ENCODE measurements at places on chromosomes 16 and 17.
A peak's percentile ranks its signal among the peaks of the same experiment; 100 is the strongest.

DNA sequence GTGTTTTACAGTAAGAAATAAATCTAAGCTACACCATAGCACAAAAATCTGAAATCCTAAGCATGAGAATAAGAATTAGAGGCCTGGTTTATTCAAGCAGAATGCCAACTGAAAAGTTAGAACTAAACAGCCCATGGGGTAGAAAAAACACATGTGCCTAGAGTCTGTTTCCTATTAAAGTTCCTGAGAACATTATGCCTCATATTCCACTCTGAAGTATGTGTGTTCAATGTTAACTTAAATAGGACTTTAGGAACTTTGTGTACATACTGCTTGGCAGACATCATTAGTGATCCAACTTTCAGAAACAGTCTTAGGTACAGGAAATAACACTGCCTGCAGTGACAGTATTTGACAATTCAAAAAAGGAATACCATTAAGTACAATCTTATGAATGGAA lies 18.2 kb downstream of the HEATR6 start:
- no peak for DNase-seq

DNA sequence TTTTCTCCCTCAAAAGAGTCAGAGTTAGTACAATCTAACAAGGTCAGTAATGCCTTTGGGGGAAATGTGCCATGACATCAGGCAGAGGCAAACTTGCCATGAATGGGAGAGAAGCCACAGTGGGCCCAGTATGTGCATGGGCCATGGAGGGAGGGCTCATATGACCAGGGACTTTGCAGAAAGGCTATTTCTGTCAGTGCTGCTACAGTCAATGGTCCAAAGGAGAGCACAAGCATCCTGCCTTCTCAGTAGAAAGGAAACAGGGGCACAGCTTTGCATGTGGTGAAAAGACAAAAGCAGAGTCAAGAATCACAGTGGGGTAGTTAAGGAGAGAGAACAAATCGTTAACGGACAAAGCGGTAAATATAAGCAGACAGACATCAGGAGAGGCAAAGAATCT lies 11.2 kb upstream of the CORO6 start:
- DNase-seq, result no peak

- DNase-seq, result no peak
These were observed 70.0 kb upstream of the PMFBP1 start for GRCh38 chr16:72241930-72242329.

GRCh38 chr17:42472709-42473521 lies 14.2 kb downstream of the ATP6V0A1 start:
- no peak for DNase-seq

DNA sequence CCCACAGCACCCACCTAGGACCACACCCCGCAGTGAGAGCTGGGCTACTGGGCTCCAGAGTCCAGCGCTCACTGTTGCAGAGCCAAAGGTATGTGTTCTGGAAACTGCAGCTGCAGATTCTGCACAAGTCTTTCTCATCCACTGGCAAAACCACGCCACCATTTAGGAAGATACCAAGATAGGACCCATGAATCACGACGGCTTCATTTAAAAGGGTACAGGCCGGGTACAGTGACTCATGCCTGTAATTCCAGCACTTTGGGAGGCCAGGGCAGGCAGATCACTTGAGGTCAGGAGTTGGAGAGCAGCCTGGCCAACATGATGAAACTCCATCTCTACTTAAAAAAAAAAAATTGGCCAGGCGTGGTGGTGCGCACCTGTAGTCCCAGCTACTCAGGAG lies 18.8 kb downstream of the FOXF1 start:
- no peak for DNase-seq

- DNase-seq, result no peak
These were observed 14.7 kb downstream of the C16orf96 start for GRCh38 chr16:4570688-4571321.

DNA sequence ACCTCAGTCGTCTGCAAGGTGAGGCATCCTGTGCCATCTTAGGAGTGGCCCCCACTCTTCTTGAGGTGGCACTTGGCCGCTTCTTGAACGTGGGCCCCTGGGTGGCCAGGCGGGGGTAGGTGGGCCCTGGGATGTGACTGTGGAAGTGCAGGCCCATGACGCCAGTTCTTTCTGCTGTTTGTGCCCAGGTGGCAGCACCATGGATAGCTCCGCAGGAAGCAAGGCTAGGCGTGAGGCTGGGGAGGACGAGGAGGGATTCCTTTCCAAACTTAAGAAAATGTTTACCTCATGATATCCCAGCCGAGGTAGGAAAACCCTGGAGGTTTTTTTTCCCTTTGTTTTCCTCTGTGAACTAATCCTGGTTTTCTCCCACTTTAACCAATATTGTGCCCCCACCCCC lies 19.8 kb downstream of the NMRAL1 start:
- no peak for DNase-seq

GRCh38 chr16:23288209-23288608 lies 13.9 kb upstream of the SCNN1B start:
- no peak for DNase-seq

DNA sequence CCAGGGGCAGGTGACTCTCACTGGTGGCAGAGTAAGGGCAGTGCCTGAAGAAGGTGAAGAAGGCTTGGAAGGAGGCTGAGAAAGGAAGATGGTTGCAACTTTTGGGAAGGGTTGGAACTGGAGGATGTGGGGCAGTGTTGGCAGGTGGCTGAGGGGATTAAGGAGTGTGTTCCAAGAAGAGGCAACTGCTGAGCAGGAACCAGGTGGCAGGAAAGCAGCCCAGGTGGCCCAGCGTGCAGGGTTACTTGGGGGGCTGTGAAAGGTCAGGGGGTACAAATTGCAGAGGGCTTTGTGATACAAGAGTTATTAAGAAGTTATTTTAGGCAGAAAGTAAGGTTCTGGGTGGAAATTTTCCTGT lies 28.6 kb downstream of the WSCD1 start:
- DNase-seq, result no peak

DNA sequence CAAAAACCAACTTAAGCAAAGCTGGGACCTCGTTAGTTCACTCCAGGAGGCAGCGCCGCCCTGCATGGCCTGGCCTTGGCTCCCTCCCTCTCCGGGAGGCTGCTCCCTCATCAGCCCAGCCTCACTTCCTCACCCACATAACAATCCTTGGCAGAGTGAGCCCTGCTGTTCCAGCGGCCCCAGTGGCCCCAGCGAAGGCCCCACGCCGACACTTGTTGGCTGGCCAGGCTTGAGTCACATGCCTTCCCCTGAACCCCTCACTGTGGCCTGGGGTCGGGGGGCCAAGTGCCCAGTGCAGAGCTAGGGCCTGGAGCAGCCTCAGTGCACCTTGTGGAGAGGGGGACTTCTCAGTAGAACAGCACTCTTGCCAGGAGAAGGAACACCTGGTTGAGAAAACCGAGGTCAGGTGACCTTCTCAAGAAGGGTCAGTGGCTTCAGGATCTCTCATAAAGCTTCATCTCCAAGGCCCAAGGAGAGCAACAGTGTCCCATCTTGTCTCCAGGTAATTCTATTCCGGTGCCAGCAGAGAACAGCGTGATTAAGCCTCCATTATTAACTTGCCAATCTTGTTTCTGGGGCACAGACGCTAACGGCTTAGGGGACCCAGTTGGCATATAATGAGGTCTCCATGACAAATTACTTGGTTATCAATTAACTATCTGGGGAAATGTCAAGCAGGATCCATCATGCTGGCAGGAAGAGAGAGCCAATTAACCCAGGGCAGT lies 26.8 kb downstream of the ENDOV start:
- DNase-seq, result no peak

DNA sequence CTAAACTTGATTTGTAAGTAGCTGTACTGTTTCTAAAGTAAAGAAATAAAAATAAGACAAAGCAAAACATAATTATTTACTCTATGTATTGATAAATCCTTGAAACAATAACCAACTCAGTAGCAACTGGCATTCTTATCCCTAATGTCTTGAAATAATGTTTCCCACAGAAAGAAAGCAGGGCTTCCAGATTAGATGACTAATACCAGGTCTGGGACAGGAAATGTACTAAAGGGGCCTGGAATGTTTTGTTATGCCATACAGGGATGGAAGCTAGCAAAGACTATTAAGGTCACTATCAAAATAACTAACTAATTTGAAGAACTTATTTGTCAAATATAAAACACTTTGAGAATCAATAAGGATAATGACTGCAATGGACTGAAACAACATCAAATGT lies 82.1 kb downstream of the CFDP1 start:
- DNase-seq, result no peak

DNA sequence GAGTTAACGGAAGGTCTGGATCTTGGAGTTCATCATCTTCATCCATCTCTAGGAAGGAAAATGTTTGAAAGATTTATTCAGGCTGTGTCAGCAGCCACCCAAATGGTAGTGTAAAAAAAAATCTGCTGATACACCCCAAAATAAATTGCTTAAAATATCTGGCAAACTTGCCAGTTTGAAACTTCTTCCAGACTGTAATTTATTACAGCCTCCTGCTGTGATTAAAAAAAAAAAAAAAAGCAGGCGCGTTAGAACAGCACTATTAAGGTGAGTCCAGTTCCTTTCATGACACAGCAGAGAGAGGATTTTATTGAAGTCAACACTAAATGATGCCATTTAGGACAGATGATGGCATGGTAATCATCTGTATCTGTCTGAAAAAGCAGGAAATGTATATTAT lies 140.6 kb upstream of the CORO6 start:
- no peak for DNase-seq

DNA sequence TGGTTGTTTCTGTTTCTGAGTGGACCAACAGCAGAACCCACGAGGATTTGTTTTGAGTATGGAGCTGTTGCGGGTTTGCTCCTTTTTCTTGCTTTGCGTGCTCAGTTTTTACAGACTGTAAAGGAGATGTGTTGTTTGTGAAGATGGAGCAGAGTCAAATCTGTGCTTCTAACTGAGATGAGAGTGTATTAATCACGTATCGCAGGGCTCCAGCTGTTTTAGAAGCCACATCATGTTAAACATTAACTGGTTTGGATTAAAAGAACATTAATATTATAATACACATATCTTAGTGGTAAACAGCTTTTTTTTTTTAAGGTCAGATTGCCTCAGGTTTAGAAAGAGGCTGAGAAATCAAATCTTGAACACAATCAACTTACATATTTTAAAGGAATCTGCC lies 69.4 kb downstream of the YPEL2 start:
- DNase-seq, result no peak

DNA sequence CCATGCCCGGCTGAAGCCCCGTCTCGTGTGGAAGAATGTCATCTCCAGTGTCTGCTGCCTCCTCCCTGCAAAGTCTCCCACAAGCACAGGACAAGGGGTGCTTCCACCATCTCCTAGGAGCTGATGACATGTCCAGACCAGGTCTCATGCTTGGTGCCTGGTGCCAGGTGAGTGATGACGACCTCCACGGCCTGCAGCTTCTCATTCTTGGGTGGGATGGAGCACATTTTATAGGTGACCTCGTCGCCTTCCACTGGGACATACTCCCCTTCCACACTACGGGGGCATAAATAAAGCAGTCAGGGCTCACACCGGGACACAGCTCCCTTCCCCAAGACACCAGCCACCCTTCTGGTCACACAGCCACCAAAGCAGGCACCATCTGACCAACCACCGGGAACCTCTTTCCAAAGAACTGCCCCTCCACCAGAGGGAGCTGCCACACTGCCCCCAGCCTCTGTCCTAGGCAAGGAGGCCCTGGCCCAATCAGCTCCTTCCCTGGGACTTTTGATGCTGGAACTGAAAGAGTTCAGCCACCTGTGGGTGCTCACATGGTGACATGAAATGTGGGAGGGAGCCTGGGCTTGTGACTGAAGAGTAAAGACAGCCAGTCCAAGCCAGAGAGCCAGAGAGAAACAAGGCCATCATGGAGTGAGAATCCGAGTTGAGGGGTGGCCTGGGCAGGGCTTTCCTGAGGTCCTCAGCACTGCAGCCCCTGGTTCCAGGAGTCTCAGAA lies 13.6 kb downstream of the CARHSP1 start:
- peak; percentile 34 for DNase-seq

GRCh38 chr17:8556074-8556473 lies 74.5 kb downstream of the MYH10 start:
- DNase-seq, result no peak

DNA sequence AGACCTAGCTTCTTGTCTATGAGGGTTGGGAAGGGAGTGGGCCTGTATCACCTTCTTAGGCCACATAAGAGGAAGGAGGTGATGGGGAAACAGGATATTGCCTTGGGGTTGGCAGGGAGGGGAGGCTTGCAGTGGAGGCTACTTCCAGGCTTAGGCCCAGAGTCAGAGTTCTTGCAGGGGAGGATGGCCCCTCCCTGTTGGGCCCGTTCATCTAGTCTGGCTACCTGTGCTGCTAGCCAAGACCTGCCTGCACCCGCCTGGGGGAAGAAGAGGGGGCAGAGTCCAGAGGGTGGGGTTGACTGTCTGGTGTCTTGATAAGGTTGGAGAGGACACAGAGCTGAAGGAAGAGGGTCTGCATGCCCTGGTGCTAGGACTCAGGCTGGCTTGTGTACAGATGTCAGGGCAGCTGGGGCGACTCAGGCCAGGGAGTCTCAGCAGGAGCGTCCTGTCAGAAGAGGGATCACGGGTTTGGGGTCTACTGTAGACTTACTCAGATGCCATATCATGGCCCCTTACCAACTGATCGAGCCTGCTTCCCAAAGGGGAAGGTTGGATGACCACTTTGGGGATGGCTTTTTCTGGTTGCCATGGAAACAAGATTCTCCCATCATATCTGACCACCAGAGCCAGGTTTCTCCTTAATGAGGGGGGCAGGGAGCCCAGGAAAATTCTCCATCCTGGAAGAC lies 5.3 kb downstream of the KDM6B start:
- DNase-seq, result peak; percentile 94

GRCh38 chr17:29181226-29181625 lies 1.0 kb upstream of the MYO18A start:
- no peak for DNase-seq

DNA sequence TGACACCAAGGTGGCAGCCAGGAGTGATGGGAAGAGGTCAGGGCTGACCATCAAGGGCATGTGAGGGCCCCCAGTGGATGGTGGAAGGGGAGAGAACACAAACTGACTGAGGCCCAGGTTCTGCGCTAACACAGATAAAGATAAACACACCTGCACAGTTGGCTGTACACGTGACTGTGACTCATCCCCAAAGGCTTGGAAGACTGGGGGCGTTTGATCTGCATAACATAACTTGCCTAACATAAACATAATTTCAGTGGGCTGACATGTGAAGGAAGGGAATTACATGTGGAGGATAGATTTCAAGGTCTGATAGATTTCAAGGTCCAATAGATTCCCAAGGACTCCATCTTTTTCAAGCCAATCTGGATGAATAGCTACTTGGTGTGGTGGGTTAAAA lies 100.9 kb upstream of the TNRC6C start:
- DNase-seq, result no peak

DNA sequence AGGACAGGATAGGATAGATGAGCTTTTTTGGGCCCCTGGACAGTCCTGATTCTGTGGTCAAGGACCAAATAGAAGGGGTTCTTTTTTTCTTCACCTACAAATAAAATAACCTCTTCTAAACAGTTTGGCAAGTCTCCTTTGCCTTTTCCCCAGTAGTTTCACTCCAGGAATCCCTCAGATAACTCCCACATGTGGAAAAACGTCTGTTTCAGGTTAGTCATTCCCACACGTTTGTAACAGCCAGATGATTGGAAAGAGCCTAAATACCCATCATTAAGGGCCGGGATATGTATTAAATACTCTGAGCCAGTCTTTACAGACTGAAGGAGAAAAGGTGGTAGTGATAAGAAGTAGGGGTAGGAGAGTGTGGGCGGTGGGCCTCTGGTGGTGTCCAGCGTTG lies 58.3 kb downstream of the PLD6 start:
- no peak for DNase-seq

Data from mucosa of descending colon (tissue), 3 donors.